ENCODE measurements at places on chromosomes 1 and 21. TPM values are rescaled to one million over a fixed set of nuclear protein-coding genes. Genes with fewer than 3 reads are reported as not detected.

TAF13 gene
- total RNA-seq = 93.5 TPM

CFAP141 gene
- not detected for total RNA-seq

GDAP2 gene
- 16.3 TPM for total RNA-seq

LRRN2 gene
- 0.13 TPM for total RNA-seq

SERPINC1 gene
- not detected for total RNA-seq

RXRG gene
- total RNA-seq = 0.08 TPM

FOXO6 gene
- 28.9 TPM for total RNA-seq

LRRC39 gene
- 31.4 TPM for total RNA-seq

GRCh38 chr1:198465201-198466144, 75.0 kb downstream of the ATP6V1G3 start:
- peak; percentile 71 for DNase-seq

DNA sequence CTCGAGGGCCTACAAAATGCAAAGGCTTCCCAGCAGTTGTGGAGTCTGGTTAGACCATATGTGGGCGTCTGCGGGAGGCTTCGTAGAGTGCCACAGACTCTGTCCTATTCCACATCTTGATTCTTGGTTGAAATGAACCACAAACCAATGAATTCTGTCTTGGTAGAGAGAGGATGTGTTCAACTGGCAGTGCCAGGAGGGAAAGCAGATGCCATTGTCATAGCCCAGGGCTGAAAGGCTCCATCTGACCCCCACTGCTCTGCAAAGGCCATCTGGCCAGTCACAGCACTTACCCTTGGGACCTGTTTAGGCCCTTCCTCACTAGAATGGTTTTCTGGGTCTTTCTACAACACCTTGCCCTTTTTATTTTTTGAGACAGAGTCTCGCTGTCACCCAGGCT, 22.1 kb downstream of the ACOT11 start:
- DNase-seq = peak; percentile 82

DNA sequence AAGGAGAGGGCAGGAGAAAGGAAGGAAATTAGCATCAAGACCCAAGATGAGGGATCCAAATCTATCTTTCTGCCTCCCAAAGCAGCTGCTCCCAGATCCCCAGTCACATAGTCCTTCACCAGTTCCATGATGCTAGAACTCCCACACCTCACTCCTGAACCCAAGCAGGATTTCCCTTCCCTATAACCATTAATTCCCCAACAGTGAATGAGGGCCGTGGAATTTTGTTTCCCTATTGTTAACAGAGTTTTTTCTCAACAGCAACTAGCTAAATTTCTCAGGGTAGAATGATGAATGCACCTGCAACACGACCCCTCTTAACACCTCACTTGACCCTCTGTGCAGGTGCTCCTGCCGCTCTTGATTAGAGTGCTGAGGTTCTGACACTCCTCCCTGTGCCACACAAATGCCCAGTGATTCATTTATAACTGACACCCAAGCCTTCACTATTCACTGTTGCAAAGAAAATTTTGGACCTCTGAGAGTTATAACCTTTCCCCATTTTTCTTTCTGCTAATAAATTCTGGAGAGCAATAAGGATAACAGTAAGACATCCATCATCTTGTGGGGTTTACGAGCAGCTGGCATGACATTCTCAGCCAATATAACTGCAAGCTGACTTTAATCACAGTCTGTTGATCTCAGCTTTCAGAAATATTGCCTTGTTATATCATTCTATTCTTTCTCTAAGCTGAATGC, 25.4 kb upstream of the NPL start:
- peak; percentile 30 for DNase-seq

GRCh38 chr1:184889166-184889565, 85.1 kb downstream of the NIBAN1 start:
- DNase-seq = no peak

GRCh38 chr1:152756872-152757271, 953 bp upstream of the KPRP start:
- peak; percentile 29 for DNase-seq

DNA sequence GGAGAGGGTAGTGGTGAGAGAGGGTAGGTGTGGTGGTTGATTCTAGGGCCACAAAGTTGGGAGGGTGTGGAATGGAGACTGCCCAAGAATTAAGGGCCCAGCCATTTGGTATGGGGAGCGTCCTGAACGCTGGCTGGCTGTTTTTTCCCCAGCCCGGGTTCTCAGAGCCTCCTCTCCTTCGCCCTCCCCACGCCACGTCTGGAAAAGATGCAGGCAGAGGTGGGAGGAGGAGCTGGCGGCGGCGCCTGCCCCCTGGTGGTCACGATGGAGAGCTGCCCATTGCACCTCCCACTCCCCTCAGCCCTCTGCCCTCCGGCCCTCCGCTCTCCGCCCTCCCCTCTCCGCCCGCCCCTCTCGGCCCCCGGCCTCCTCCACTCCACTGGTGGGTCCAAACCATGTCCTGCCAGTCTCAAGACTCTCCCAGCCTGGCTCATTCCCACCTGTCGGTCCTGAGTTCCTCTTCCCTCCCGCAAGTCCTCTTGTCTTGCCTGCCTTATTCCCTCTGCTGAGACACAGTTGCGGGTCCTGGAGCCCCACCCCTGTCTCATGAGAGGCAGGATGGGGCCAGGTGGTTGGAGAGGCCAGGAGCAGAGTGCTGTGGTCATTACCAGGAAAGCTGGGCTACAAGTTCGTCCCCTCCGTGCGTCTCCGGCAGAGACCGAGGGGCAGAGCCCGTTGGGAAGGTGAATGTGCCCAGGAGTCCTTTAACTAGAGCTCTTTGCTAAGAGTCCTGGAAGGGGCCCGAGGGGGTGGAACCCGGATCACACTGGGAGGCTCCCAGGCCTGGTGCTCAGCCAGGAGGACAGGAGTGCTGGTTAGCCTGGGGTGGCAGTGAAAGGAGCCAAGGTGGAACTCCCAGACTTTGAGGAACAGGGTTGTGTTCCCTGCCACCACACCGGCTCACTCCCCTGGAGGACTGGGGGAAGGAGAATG, 22.6 kb downstream of the ETNK2 start:
- DNase-seq = peak; percentile 58

- no peak for DNase-seq
Observed at GRCh38 chr1:161978011-161978790, 45.5 kb downstream of the OLFML2B start.

DNA sequence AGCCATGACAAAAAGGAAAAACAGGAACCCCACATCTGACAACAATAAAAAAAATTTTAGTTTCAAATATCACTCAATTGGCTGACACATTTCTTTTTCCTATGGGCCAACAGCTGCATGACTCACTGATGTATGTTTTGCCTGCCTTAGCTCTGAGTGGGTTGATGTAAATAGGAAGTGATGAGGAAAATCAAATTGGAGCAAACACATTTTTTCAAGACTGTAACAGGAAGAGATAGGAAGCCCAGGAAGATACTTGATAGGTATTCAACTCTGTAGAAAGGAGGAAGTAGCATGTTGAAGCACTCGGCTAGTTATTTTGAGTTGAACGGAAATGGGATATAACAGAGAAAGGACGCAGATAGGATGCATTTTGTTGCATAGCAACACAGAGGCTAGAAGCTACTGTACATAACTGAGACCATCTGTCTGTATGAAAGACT, 168.0 kb upstream of the NR5A2 start:
- DNase-seq = peak; percentile 12

GRCh38 chr1:11770011-11770410, 8.0 kb downstream of the C1orf167 start:
- DNase-seq = no peak

DNA sequence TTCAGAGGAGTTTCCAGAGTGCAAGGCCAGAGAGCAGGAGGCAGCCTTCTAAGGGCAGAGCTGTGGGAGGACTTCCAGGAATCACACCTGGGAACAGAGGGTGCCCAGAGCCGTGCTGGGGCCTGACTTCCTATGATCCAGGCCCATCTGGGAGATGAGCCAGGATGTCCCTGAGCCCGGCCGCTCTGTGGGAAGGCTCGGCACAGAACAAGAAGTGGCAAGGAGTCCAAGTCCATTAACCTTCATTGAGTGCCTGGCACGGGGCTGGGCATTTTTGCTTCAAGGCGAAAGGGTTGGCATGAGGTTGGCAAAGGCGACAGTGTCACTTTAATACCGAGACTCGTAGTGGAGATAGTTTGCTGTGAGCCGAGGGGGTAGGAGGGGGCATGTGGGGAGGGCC, 18.2 kb downstream of the TMEM201 start:
- no peak for DNase-seq

DNA sequence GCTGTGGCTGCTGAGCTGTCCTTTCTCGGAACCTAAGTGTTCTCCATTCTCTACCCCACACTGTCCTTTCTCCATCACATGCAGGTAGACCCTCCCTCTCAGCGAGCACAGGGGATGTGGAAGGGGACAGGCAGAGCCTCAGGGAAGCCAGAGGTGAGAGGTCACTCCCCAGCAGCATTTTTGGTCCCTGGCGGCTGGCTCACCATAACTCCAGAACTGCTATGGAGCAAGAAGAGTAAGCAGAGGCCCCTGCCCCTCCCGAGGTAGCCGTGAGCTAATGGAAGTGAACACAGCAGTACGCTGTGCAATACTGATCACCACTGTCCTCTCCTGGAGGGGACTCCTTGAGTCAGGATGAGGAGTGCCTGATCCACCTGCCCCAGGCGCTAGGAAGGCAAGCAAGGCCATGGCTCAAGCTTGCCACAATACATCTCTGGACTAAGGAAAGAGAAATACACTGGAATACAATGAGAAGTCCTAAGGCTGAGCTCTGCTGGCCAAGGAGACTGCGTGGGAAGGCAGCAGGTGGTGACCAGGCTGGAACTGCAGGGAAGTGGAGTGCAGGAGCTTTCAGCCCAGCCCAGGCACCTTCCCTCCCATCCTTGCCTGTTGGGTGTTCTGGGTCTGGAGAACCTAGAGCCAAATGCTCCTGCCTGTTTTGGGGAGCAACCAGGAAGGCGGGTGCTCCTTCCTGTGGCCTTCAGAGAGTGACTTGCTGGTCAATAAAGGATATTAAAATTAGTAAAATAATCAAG, 96.2 kb downstream of the LAMC2 start:
- DNase-seq = peak; percentile 74

DNA sequence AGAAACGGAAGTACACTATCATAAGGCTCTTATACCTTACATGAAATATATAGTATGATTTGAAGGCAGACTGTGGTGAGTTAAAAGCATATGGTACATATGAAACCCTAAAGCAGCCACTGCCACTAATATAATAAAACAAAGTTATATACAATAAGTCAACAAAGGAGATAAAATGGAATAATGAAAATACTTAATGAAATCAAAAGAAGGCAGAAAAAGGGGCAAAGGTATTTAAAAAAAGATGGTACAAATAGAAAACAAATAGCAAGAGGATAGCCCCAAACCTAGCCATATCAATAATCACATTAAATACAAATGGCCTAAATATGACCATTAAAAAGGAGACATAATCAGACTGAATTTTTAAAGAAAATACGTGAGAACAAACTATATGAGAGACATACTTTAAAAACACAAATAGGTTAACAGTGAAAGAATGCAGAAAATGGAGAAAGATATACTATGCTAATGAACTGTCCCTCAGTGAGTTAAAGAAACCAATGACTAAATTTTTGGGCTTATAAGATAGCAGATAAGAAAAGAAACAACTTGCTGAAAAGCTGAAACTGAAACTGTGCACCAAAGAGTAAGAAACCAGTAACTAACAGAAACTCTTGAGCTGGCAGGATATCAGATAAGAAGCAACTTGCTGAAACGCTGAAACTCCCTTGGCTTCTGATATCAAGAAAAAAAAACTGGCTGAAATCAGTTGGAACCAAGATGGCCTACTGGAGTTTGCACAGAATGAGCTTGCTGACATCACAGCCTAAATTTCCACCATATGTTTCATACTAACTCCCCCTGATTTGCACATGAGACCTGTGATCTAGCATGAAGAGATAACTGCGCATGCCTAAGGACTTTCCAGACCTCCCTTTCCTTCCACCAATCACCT, 44.3 kb upstream of the IL10 start:
- DNase-seq = no peak

- no peak for DNase-seq
Observed at GRCh38 chr21:45990049-45990711, 8.6 kb downstream of the COL6A1 start.

DNA sequence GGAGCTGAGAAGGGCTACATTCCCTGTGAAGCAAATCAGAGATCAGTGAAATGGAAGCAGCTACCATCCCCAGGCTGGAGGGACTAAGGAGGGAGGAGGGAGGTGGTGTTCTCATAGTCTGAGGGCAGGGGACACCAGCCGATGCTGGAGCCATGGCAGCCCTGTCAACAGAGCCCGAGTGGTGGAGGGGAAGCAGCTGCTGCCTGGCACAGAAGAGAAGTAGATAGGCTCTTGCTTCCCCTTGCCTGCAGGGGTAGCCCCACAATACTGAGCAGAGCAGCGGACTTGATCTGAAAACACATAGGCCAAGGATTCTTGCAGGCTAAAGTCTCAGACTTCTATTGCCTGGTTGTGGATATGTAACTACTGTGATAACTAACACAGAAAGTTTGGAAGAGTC, 255.1 kb downstream of the FGGY start:
- DNase-seq = no peak

DNA sequence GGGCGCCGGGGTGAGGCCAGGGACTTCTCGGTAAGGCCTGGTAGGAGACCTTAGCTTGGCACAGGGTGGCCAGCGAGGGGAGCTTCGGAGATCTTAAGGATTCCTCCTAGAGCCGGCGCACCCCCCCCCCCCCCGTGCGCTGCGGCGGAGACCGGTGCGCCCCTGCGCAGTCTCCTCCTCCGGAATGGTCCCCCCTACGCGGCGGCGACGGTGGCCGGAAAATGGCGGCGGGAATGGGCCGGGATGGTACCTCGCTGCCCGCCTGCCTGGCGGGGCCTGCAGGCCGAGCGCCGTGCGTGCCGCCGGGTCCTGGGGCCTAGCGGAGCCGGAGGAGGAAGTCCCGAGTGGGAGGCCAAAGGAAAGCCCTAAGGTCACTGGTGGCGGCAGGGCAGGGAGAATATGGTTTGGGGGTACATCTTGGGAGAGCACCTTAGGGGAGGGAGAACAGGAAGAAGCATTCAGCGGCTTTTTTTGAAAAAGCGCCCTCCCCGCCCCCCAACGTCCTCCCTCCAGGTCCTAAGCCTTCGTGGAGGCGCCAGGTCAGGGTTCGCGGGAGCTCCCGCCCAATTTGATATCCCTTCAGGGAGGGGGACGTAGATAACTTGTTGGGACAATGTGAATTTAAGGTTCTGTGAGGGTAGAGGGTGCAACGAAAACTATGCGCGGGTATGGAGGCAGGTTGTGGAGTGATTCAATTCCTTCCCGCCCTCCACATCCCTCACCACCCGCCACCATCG, 429 bp downstream of the SRRM1 start:
- no peak for DNase-seq

DNA sequence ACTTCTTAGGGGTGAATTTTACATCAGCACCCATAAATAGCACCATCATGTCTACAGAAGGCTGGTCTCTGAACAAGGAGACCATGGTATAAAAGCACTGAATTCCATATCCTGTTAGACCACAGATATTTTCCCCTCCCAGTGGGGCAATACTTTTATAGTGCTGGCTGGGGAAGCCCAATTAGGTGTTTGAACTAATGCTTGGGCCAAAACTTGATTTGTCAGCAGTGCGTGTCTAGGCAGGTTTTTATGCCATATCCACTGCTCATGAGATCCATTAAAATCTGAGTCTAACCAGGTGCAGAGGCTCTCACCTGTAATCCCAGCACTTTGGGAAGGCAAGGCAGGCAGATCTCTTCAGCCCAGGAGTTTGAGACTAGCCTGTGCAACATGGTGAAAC, 623.0 kb downstream of the NPHP4 start:
- DNase-seq = no peak
